ENCODE measurements at places on chromosomes 3 and 15.

DNA sequence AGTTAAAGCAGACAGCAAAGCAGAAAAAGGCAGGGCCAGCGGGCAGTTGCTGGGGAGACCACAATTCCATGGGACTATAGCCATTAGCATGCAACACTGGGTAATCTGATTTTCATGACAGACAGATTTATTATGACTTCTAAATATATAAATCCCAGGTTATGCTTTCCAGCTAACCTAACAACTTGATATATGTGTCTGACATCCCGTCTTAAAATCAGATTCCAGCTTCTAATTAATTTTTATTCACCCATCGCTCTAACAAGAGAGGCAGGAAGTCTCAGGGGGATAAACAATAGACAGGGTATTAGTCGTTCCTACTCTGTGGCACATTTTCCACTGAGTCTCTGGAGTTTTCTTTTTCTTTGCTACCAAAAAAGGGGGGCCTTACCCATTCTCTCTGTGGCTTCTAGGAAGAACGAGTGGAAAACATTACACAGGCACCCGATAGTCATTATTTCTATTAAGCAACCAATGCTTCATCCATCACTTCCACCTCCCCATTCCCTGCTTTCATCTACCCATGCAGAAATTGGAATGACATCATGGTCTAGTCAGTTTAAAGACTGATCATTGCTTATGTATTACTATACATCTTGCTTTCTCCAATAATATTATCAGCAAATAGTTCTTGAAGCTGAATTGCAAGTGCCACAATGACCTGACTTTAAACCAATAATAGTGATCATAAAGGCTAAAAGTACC lies 173.1 kb downstream of the FHIT start:
- DNase-seq = no peak

DNA sequence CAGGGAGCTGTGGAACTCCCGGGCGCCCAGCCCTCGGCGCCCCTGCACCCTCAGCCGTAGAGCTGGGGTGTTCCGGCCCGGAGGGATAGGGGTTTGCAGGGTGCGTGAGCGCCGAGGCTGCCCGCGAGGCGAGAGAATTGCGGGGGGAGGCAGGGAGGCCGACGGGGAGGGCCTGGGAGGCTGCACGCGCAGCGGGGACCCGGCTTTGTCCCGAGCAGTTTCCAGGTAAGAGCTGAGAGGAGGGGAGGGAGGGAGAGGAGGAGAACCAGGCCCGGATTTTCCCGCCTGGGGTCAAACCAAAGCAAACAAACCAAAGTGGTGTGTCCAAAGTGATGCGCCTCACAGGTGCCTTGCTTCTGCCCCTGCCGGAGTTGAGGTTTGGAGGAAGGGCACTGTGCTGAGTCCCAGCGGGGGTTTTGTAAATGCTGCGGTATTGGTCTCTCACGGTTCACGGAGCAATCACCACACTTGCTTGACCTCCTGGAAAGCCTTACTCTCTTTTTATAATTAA lies 146.4 kb downstream of the TJP1 start:
- no peak for DNase-seq

DNA sequence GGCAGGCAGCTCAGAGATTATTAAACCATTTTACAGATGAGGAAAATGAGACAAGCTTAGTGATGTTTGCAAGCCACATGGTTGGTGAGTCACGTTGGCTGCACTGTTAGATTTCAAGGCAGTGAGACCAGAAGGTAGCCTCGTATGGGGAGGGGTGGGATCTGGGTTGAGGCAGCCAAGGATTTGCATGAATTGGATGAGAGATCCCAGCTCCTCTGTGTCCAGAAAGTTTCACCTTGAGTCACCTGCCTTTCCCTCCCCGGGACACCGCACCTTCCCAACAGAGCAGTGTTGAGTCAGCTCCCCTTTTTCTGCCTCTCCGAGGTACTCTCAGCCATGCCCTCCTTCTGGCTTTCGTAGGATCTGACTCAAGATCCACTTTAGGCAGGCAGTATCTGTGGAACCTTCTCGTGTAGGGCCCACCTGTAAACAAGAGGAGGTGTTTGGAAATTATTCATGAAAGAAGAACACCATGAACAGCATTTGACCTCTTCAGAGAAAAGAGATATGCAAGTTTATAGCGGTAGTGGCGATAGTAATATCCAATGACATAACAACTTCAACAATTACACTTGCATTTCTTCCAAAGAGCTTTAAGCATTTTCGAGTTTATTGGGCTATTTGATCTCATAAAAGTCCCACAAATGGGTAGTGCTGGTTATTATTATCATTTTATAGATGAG lies 46.8 kb upstream of the VPS8 start:
- DNase-seq = no peak

DNA sequence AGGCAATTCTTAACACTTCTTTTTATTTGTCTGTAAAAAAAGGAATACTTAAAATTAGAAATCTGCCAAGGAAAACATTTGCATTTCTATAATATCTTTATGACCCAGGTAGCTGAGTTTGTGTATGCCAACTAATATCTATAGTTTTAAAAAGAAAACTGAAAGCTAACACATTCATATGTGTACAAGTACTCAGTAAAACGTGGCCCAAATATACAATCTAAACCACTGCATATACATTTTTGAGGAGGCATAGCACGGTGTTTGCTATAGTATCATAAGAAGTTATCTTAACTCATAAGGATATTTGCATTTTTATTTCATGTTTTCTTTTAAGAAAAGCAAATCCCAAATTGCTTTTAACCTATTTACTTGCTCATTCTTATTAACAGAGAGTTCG lies 172.7 kb downstream of the ZBTB20 start:
- DNase-seq = no peak

- DNase-seq = no peak
These were observed 17.7 kb upstream of the LAMP3 start for GRCh38 chr3:183180110-183180783.

GRCh38 chr15:73678498-73678897 lies 5.7 kb upstream of the CD276 start:
- DNase-seq = no peak

- DNase-seq = no peak
These were observed 837 bp downstream of the TMC3 start for GRCh38 chr15:81373176-81373575.

DNA sequence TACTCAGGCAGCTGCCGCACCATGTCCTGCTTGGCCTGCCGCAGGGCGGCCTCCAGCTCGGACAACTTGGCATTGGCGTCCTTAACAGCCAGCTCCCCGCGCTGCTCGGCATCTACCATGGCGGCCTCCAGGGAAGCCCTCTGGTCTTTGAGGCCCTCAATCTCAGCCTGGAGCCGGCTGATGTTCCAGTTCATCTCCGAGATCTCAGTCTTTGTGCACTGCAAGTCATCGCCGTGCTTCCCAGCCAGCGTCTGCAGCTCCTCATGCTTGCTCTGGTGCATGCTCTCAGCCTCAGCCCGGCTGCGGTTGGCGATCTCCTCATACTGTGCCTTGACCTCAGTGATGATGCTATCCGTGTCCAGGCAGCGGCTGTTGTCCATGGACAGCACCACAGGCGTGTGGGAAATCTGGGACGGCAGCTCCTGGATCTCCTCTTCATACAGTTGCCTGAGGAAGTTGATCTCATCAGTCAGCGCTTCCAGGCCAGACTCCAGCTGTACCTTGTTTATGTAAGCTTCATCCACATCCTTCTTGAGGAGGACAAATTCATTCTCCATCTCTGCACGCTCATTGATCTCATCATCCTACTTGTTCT lies 15.5 kb upstream of the PSTPIP1 start:
- no peak for DNase-seq

DNA sequence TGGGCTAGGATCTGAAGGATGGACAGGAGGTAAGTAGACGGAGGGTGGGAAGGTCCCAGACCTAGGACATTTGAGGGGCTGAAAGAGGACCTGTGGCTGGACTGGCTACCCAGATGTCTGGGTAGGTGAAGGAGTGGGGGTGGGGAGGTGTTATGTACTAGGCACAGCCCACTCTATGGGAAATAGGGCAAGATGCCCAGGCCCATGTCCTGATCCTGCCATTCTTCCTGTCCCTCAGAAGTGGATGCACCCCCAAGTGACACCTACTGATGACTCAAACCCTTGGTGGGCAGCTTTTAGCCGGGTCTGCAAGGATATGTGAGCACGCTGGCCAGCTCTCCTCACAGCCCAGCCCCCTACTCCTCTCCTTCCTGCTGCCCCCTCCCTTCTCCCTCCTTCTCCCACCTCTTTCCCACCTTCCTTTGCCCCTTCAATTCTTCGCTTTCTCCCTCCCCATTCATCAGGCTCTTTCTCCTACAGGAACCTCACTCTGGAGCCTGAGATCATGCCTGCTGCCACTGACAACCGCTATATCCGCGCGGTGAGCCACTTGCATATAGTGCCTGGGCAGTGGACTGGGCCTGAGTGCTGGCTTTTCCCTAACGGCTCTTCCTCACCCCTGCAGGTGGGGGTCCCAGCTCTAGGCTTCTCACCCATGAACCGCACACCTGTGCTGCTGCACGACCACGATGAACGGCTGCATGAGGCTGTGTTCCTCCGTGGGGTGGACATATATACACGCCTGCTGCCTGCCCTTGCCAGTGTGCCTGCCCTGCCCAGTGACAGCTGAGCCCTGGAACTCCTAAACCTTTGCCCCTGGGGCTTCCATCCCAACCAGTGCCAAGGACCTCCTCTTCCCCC lies 5.2 kb downstream of the ACY1 start:
- DNase-seq = no peak

GRCh38 chr3:88809993-88810392 lies 297.4 kb upstream of the EPHA3 start:
- no peak for DNase-seq

DNA sequence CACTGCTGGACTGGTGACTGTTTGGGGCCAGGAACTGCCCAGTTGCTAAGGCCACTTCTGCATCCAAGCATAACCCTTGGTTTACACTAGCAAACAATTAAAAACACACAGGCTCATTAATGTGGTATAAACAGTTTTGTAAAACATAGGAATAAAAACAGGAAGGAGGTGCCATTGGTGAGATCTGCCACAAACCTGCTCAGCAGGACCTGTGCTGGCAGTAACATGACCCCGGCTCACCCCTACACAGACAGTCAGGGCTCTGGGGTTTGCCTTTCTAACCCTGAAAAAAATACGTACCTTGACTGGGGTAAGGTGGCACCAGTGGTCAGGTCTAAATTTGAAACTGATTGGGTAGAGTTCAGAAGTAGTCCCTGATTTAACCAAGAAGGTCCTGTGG lies 76.2 kb downstream of the ATP1B3 start:
- DNase-seq = no peak

DNA sequence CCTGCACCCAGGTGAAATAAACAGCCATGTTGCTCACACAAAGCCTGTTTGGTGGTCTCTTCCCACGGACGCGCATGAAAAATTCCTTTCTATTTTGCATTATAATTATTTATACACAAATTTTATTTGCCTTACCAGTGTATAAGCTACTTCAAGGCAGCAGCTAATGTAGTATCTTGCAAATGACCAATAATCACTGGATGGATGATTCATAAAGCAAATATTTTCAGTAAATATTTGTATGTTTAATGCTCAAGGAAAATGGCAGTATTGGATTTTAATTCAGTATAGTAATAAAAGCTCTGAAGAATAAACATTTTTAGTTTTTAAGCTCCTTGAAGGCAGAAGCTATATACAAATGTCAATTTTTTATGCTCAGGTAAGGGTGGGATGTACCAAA lies 158.7 kb upstream of the NANOGP8 start:
- DNase-seq = no peak

- no peak for DNase-seq
These were observed 137.8 kb downstream of the KLF13 start for GRCh38 chr15:31464216-31465082.

- DNase-seq = no peak
These were observed 1.0 kb upstream of the MELTF start for GRCh38 chr3:197030379-197031314.

DNA sequence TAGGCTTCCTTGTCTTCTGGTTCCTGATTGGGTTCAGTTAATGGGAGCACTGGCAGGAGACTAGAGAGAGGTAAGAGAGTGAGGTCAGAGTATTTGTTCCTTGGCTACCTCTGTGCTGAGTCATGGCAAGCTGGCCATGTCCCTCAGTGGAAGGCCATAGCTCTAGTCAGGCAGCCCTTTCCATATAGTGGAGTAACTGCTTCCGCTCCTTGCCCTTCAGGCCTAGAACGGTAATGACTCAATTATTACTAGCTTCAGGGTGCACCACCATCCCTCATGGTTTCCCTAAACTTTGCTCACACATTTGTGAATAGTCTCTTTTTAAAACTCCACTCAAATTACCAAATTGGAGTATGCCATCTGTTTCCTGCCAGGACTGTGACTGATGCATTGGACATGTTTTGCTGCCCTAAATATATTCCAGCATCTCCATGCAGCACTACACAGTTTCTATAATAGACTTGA lies 10.5 kb upstream of the ANO10 start:
- DNase-seq = no peak

DNA sequence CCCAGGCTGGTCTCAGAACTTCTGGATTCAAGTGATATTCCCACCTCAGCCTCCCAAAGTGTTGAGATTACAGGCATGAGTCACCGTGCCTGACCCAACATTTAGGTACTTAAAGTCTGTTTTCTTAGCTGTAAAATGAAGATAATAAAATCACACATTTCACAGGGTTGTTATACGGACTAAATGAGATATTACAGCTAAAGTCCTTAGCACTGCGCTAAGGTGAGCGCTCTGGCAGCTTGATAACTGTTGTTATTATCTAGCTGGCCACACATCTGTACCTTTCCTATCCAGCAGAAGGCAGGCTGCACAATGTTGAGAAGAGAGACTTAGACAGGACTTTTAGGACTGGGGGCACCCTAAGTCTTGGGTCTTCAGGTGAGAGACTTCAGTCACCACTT lies 2.7 kb upstream of the LIPH start:
- DNase-seq = no peak

GRCh38 chr3:109125902-109126301 lies 8.0 kb upstream of the MORC1 start:
- DNase-seq = no peak

GRCh38 chr15:37361621-37362020 lies 261.3 kb upstream of the MEIS2 start:
- no peak for DNase-seq

GRCh38 chr3:155948476-155948875 lies 78.0 kb downstream of the GMPS start:
- DNase-seq = no peak

GRCh38 chr3:71456156-71456555 lies 127.4 kb downstream of the FOXP1 start:
- DNase-seq = no peak

DNA sequence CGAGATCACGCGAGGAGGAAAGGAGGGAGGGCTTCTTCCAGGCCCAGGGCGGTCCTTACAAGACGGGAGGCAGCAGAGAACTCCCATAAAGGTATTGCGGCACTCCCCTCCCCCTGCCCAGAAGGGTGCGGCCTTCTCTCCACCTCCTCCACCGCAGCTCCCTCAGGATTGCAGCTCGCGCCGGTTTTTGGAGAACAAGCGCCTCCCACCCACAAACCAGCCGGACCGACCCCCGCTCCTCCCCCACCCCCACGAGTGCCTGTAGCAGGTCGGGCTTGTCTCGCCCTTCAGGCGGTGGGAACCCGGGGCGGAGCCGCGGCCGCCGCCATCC lies 1.1 kb upstream of the SETD5 start:
- DNase-seq = peak; percentile 97

- no peak for DNase-seq
These were observed 235.2 kb downstream of the GABRB3 start for GRCh38 chr15:26537663-26538062.

GRCh38 chr15:56805466-56806147 lies 72.3 kb upstream of the ZNF280D start:
- no peak for DNase-seq

All from NCI-H2029 (cell line).